ENCODE measurements at places on chromosomes 16 and 17. TPM values are rescaled to one million over a fixed set of nuclear protein-coding genes. Genes with fewer than 3 reads are reported as not detected.

The SULT1A2 gene
- 16.1 TPM for total RNA-seq

DNA sequence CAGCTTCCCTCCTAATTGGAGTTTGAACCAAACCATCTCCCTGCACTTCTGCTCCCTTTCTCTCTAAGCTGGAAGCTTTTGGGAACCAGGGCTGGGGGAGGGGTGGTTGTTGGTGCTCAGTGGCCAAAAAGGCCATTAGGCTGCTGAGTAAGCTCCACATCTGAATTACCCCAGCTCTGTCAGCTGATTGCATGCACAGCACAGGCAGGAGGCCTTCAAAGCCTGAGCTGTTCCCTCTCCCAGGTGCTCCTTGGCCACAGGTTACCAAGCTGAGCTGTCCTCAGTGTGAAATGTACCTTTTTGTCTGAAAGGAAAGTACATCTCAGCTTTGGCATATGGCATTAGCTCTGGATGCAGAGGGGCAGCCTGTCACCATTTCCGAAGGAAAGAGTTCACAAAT lies 6.2 kb upstream of the TBKBP1 start:
- DNase-seq, result no peak

- no peak for DNase-seq
Measured at GRCh38 chr16:83211711-83212110, 584.9 kb downstream of the CDH13 start.

The GFAP gene
- total RNA-seq, result not detected

The SBK1 gene
- 0.07 TPM for total RNA-seq

DNA sequence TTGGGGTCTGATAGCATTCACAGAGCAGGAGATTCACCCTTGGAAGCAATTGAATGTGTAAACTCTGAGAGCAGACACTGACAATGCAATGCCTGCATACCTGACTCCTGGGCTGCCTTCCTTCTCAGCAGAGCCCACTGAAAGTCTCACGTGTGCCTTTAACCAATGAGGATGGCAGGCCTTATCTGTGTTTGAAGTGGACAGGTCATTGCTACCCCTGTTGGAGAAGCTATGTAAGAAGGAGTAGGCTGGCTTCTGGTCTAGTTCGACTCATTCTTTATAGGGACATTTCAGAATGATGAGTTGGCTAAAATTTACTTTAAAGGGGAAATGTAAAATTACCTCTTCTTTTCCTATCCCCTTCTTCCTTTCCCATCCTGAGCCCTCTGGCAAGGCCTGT lies 446.3 kb downstream of the SLC39A11 start:
- DNase-seq, result no peak

- no peak for DNase-seq
Measured at GRCh38 chr16:54285414-54286089, 1.0 kb downstream of the IRX3 start.

DNA sequence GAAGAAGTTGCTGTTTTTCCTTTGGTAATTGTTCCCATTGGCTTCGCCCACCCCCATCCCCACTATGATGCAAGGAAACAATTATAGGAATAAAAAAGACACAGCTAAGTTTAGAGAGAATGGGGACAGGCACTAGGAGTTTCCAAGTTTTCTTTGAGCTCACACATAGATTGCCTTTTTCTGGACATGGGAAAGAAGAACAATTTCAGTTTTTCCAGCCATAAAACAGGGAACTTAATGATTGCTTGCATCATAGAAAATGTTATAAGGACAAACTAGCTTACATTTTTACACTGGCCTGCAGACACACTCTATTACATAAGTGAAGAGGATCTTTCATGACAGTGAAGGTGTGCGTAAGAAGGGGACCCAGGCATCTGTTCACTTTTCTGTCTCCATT lies 142.3 kb upstream of the ZFHX3 start:
- DNase-seq, result no peak

DNA sequence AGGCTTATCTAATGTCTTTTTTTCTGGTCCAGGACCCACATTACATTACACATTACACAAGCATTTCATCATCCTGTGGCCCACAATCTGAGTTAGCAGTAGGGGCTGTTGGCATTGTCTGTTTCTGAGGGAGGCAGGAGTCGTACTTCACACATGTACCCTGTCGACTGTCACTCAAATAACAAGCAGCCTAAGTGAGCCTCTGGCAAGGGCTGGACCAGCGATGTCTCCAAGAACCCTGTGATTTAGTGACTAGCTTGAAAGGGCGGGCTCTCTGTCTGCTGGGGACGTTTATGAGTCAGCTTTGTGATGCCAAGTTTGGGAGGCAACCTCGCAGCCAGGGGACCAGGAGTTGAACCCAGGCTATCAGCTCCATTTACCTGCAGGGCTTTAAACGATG lies 251.4 kb downstream of the HS3ST3B1 start:
- no peak for DNase-seq

The C17orf107 gene
- total RNA-seq, result 0.43 TPM

DNA sequence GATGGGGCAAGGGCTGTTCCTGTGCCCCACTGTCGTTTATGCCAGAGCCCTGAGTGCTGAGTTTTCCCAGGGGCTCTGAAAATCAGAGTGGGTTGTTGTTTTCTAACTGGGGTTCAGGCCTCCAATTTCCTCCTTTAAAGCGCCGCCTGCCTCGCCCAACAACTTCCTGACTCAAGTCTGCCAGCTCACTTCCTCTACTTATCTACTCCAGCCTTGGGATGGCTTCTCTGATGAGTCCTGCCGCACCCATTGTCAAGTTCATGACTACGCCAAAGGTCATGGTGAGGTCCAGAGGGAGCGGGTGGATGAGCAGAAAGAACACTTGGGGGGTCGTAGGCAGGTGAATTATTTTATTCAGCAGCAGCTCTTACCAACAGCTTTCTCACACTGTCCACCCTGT lies 104.7 kb downstream of the UTP18 start:
- DNase-seq, result no peak

DNA sequence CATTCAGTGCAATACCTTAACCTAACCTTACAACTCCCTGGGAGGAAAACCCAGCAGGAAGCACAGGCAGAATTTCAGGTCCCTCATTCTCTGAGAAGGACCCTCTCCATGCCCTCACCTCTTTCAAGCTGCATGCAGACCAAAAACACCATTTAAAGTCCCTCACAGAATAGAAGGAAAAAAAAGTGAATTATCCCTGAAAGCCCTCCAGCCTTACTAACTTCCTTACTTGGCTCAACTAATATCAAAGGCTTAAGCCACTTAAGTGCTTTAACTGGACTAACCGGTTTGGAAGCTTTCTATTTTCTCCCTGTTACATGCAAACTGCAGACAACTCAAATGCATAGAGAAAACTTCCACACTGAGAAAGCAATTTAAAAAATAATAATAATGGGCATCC lies 60.5 kb downstream of the ADAMTS18 start:
- DNase-seq, result no peak

GRCh38 chr17:55654821-55655220 lies 67.8 kb downstream of the TMEM100 start:
- no peak for DNase-seq

GRCh38 chr17:19909139-19909538 lies 41.4 kb upstream of the ULK2 start:
- DNase-seq, result no peak

DNA sequence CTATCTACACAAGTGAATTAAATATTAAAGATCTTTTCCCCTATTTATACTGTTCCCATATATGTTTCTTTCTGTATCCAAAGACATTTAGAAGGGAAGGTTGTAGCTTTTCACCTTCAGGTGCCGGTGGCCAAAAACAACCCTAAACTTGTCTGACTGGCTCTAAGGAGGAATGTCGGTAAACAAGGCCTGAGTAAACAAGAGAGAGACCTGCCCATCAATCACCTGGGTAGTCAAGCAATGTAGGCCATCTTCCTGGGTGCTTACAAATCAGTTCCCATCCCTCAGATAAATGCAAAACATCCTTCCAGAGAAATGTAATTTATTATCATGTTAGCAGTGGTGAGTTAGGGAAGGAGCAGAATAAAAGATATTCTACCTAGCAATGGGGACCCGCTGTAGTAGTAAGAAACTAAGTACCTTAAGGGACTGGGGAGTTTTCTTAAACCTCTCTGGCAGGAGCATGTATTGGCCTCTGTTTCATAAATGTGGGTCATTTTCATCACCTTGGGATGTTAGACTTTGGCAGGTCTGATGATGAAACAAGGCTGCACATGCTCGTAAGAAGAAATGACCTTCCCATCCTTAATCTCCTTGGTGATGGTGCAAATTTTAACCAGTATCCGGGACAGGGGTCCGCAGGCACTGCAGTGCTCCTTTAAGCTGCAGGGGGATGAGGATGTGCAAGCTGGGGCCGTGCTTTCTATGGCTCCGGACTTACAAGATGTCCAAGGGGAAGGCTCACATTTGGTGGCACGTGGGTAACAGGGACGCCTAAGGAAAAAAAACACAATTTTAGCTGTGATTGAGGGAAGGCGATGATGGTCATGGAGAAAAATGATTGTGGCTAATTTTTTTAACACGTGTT lies 8.4 kb downstream of the KRT39 start:
- no peak for DNase-seq

DNA sequence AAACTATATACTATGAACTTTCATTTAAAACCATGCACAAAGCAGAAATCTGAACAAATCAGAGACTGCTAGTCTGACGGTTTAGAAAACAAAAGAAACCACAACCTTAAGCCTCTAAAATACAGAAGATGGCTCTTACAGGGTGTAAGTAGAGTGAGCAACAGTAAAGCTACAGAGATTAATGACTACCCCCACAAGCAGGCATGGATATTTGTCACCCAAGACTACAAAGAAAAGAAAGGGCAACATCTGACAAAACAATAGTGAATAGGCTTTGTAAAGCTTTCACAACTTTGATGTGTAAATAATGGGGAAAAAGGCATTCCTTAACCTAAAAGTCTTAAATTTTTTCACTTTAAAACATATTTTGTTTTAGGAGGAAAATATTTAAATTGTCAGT lies 75.0 kb downstream of the SPAG9 start:
- no peak for DNase-seq

- DNase-seq, result no peak
Measured at GRCh38 chr16:17219991-17220390, 250.8 kb downstream of the XYLT1 start.

DNA sequence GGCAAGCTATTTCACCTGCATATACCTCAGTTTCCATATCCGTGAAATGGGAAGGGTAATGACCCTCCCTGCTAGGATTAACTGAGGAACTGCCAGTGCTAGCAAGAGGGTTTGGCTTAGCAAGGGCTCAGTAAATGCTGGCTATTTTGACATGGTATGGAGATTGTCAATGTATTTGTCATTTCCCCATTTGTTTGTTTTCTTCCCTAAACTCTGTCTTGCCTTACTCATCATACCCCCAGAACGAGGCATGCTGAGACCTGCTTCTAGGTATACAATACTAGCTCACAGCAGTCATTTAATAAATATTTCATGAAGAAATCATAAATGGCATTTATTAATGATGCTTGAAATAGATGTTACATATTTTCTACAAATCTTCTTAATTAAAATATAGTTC lies 124.0 kb downstream of the DYNLRB2 start:
- DNase-seq, result no peak

DNA sequence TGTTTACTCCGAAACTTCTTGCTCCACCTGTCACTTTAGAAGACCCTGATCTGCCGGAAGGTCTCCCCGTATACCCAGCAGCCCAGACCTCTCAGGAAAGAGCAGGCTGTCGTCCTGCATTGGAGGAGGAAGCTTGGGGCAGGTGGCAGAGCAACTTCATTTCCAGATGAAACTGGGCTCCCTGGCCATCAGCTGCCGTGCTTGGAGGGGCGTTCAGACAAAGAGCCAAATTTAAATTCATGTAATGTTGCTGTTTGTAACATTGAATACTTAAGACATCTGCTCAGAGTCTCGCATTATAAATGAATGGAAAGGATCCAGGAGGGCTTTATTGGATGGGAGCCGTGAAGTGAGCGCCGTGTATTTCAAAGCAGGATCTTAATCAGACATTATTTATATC lies 628.5 kb downstream of the MAF start:
- DNase-seq, result no peak

GRCh38 chr16:27239906-27240655 lies 28.5 kb downstream of the NSMCE1 start:
- DNase-seq, result no peak

DNA sequence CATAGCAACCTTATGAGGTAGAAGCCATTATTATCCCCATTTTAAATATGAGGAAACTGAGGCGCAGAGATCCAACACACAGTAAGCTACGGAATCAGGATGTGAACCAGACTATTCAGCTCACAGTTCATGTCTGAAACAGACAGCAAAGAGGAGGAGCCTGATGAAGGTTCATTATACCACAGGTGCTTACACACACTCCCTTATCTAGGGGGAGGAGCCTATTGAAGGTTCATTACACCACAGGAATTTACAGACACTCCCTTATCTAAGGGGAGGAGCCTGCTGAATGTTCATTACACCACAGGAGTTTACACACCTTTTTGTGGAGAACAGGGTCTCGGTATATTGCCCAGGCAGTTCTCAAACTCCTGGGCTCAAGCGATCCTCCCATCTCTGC lies 21.9 kb downstream of the C16orf95 start:
- DNase-seq, result peak; percentile 80

All from Karpas-422 (cell line).